Skeletal muscle cell (primary cell): ENCODE measurements at places on chromosomes 4 and X.

GRCh38 chr4:1489639-1489995 is 83.4 kb upstream of the NKX1-1 start:
- DNase-seq, result no peak

DNA sequence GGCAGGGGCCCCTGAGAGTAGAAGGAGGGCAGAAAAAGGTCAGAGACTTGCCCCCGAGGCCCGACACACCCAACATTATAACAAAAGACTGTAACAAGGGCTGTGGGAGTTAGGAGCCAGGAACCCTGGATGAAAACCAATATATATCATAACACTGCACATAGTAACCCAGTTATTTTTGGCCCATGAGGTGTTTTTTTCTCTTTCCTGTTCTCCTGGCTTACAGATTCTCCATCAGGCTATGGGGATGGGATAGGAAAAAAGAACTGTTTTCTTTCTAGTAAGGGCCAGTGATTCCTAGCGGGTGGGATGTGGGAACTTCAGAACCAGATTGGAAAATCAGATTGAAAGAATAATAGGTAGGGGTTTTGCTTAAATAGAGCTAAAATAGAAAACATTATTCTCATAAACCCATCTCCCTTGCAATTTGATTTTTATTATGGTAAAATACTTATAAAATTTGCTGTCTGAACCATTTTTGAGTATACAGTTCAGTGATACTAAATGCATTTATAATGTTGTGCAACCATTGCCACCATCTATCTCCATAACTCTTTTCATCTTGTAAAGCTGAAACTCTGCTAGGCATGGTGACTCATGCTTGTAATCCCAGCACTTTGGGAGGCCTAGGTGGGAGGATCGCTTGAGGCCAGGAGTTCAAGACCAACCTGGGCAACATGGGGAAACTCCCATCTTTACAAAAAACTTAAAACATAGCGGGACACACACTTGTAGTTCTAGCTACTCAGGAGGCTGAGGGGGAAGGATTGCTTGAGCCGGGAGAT is 33.5 kb downstream of the SNX25 start:
- DNase-seq, result no peak

GRCh38 chr4:36256398-36256891 is 12.1 kb upstream of the ARAP2 start:
- no peak for DNase-seq

- DNase-seq, result no peak
These were observed 65.1 kb upstream of the CCDC160 start for GRCh38 chrX:134171661-134172587.

DNA sequence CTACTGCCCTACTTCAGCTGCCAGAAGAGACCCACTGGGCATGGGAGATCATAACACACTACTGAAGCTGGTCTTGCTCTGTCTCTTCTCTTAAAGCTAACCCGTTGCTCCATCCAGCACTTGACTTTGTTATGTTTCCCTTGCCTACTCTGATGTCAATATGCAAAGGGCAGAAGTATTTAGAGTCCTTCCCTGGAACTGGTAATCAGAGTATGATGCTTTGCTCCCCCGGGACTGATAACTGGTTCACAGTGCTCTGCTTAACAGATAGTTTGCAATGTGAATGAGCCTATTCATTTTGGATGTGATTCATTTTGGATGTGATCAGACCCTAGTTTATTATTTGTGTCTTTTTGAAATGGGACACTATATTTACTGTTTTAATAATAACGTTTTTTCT is 12.3 kb upstream of the UCP1 start:
- no peak for DNase-seq
